CD4-positive, alpha-beta T cell treated with Interleukin-6 for 4 hours (primary cell): ENCODE measurements at places on chromosomes 7 and 10.
A peak's percentile ranks its signal among the peaks of the same experiment; 100 is the strongest.

- no peak for DNase-seq
These were observed 28.4 kb downstream of the PLXNA4 start for GRCh38 chr7:132547821-132548220.

DNA sequence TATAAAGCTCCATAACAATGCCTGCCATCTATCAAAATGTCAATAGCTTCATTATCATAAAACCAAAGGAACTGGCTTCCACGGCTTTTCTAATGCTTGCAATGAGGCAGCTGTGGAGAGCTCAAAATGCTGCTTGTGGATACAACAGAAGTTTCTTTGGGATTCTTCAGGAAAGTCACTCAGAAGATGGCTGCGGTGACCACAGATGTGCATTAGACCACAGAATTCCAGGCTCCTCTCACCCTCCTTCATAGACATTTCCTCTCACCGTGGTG lies 77.2 kb downstream of the CDCA7L start:
- no peak for DNase-seq

- DNase-seq: peak; percentile 98
These were observed 11.7 kb downstream of the HSPB1 start for GRCh38 chr7:76314042-76314721.

DNA sequence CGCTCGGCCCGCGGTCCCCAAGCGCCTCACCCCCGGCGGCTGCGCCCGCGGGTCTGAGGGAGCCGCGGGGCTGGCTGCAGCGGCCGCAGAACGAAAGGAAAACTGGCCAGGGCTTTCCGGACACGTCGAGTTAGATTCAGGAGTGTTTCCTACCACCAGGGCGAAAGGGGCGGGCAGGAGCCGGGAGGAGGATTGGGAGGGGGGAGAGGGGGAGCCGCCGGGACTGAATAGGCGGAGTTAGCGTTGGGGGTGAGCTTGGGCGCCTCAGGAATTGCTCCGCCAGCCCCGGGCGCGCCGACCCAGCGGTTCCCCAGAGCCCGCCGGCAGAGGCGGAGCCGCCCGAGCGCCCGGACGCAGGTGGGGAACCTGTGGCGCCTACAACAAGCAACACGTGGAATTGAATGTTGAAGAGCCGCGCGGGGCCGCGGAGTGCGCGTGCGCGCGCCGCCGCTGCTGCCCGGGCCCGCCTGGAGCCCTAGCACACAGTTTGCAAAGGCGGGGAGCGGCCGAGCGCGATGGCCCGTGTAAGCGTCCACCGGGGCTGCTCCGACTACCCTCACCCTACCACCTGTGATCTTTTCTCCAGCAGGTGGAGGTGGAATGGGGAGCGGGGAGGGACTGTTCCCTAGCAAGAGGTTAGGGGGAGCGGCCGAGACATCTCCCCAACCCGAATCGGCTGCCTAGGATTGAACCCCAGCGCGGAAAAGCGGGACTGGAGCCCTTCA lies at the start of gene CADPS2:
TSS of gene CADPS2 (minus strand) at position 104 of the 725 bp plus-strand sequence. CDS start 123 bp downstream, outside the sequence.
- no peak for DNase-seq

DNA sequence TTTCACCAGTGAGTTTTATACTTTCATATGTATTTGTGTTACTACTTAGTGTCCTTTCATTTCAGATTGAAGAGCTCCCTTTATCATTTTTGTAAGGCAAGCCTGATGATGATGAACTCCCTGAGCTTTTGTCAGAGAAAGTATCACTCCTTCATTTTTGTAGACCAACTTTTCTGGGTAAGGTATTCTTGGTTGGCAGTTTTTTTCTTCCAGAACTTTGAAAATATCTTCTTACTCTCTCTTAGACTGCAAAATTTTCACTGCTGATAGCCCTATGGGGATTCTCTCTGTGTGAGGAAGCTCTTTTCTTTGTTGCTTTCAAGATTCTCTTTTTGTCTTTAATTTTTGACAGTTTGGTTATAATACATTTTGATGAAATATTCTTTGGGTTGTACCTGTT lies 35.7 kb downstream of the CCDC7 start:
- DNase-seq: no peak

DNA sequence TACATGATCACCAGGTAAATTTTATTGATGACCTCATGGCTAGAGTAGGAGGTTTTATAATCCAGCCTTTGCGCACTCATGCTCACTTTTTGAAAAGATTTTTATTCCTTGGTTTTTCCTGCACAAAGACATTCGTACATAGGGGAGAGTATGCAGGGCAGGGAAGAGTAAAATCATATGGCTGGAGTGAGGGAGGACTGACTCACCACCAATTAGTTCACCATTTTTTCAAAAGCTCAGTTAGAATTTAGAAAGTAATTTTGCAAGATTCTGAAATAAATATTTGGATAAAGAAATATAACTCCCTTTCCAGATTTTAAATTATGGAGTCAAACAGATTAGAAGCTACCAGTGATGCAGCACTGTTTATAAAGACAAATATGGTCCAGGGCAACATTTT lies 111.9 kb downstream of the SEMA3D start:
- DNase-seq: no peak

DNA sequence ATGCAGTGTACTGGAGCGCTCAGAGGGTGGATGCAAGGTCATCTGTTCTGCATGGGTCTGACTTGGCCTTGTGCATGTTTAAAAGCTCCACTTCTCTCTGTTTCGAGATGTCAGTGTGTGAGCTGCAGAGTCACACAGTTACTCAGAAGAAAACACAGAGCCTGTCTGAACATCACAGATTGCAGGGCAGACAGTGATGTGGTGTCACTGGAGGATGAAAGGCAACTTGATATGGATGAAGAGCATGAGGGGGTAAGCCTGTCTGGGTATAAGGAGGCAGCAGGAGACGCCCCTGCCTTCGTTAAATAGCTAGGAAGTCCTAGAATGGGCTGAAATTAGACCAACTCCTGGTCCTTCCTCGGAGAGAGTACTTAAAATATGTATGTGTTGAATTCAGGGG lies 67.5 kb upstream of the LRRC18 start:
- no peak for DNase-seq

GRCh38 chr7:47908720-47909119 lies 39.5 kb downstream of the PKD1L1 start:
- no peak for DNase-seq

DNA sequence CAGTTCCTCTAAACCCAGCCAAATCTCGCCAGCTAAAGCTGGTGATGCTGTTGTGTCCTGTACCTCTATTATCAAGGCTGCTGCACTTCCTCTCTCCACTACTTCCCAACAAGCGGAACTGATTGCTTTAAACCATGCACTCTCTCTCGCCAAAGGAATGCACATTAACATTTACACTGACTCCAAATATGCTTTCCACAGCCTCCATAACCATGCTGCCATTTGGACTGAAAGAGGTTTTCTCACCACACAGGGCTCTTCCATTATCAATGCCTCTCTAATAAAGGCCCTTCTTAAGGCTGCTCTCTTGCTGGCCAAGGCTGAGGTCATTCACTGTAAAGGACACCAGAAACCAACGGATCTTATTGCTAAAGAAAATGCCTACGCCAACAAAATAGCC lies 11.4 kb upstream of the LRRC61 start:
- no peak for DNase-seq

DNA sequence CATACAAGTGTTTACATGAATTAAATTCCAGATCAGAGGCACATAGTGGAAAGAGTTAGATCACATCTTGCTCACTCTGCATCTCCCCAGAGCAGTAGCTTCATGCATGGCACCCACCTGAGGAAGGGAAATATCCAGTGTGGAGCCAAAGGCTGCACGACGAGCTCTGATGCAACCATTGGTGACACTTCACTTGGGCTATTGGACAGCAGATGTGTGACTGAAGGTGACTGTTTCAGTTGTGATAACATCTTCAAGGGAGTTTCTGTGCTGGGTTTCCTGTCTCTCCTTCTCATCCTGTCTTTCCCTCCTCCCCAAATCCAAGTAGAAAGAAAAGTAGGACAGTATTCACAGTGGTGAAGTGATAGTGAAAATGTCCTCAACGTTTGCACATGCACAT lies 115.0 kb downstream of the TAF3 start:
- no peak for DNase-seq
